Cardiac muscle cell (in vitro differentiated cells and primary cell): ENCODE measurements at places on chromosomes 12 and 14. TPM values are rescaled to one million over a fixed set of nuclear protein-coding genes. Genes with fewer than 3 reads are reported as not detected.
A peak's percentile ranks its signal among the peaks of the same experiment; 100 is the strongest.

TAS2R19 gene
- total RNA-seq, result 1.8 and 3.5 TPM in 2 replicates

GYS2 gene
- not detected in 2 replicates for total RNA-seq

TAS2R10 gene
- 1.2 and 1.9 TPM in 2 replicates for total RNA-seq

TEP1 gene
- 8.2 and 8.5 TPM in 2 replicates for total RNA-seq

ADAM21 gene
- 0.07 TPM in 1 of 2 replicates, not detected in the other for total RNA-seq

KERA gene
- not detected in 2 replicates for total RNA-seq

RAD9B gene
- 0.21 and 1.1 TPM in 2 replicates for total RNA-seq

CCDC197 gene
- not detected in 2 replicates for total RNA-seq

OAS2 gene
- not detected in 2 replicates for total RNA-seq

WASHC3 gene
- total RNA-seq, result 40.0 and 54.8 TPM in 2 replicates

HOXC4 gene
- not detected in 2 replicates for total RNA-seq

FBXW8 gene
- total RNA-seq, result 22.1 and 25.7 TPM in 2 replicates

GALNT4 gene
- total RNA-seq, result 2.5 and 4.0 TPM in 2 replicates

- no peaks in the 10 kb centered on the region for H3K36me3 ChIP-seq
- DNase-seq, result no peak
- no peak overlapping the region for H3K27ac ChIP-seq
- peaks cover 4% of the 10 kb centered on the region for H3K4me1 ChIP-seq
Observed at GRCh38 chr12:105831372-105831771, 307.4 kb downstream of the NUAK1 start.

DNA sequence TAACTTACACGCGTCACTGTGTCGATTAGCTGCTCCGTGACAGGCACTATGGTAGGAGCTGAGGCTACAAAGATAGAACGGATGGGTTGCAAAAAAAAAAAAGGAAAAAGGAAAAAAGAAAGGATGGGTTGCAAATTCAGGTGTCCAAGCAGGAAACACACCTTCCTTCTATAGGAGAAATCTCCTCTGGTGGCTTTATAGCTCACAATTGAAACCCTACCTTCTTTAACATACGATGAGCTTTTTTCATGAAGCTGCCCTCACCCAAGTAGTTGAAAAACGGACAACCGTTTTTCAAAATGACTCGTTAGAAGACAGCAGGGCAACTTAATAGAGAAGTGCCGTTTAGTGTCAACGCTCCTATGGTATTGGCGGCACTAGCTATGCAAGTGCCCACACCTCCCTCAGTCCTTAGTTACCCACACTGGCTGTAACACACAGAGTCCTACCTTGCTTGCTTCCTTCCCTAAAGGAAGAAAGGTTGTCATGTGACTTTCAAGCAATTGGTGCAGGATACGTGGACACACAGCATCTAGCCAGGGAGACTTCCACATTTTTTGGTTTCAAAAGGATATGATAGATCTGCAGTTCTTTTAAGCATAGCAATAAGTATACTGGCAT, 682 bp upstream of the TRIP11 start:
- H3K27me3 ChIP-seq, result no peaks in the 10 kb centered on the region
- peaks cover 12% of the 10 kb centered on the region for H3K4me1 ChIP-seq
- H3K36me3 ChIP-seq, result no peaks in the 10 kb centered on the region
- peak overlapping the region; percentile 100 for H3K27ac ChIP-seq
- H3K4me3 ChIP-seq, result peak overlapping the region; percentile 77

DNA sequence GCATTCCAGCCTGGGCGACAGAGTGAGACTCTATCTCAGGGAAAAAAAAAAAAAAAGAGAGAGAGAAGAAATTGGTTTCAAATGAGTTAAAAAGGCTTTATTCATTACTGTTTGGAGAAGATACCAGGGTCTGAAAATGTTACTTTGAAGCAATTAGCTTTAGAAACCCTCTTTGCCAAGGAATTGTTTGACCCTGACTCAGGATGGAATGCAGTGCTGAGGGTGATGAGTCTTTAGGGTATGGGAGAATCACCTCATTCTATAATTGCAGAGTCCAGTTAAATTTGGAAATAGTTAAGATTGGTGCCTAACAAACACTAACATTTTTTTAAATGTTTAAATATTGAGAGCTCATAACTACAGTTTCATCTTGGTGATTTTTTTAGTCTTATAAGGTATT, 13.3 kb downstream of the RAP1B start:
- H3K4me1 ChIP-seq, result no peaks in the 10 kb centered on the region
- DNase-seq, result peak; percentile 39
- no peak overlapping the region for H3K27ac ChIP-seq

DNA sequence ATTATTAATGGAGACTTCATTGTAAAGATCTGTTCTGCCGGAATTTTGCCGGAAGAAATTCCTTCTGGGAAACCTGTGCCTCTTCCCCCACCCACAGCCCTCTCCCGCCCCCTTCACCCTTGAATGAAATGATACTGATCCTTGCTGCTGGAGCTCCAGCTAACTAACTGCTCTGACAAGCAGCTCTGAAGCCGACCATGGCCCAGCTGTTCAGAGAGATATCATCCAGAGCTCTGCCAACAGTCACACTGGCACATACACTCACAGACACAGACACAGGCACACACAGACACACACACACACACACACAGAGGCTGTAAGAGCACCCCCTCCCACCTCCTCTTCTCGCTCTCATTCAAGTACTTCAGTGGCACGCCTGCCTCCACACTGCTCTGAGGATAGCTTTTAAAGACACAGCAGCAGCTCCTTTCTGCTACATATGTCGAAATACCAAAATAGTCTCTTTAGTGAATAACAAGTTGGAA, 88.6 kb downstream of the R3HDM2 start:
- H3K36me3 ChIP-seq, result no peaks in the 10 kb centered on the region
- H3K27ac ChIP-seq, result peak overlapping the region; percentile 72
- DNase-seq, result peak; percentile 72

GRCh38 chr12:99024191-99024590, 379.1 kb downstream of the APAF1 start:
- no peaks in the 10 kb centered on the region for H3K27me3 ChIP-seq
- DNase-seq, result no peak
- H3K27ac ChIP-seq, result no peak overlapping the region
- no peak overlapping the region for H3K4me3 ChIP-seq
- no peaks in the 10 kb centered on the region for H3K4me1 ChIP-seq

DNA sequence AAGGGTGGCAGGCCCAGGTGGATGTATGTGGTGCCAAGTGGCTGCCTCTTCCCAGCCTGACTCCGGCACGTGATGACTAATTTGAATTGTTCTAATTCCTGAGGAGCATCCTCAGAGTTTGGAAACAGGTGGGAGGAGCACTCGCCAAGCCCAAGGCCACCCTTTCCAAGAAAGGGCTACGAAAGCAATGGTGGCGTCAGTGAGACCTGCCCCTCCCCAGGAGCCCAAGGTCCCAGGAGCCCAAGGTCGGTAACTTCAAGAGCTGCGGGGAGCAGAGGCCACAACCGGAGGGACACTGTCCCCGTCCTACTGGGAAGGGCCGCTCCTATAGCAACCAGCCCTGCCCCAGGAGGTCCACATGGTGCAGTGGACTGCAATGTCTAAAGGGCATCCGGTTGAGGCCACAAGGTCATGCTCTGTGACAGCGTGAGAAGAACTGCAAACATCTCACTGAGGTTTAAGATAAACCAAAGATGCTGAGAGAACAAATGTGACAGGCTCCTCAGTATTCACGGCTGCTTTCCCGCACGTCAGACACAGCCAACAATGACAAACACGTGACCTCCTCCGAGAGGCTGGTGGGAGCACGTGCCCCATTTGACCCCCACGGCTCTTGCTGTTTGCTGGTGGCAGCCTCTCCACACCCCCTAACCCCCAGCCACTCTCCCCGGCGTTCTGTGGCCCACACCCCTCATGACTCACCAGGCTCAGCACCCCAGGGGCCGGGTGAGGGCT, 79.6 kb downstream of the ITPK1 start:
- H3K36me3 ChIP-seq, result no peaks in the 10 kb centered on the region
- H3K27me3 ChIP-seq, result no peaks in the 10 kb centered on the region
- H3K27ac ChIP-seq, result peak overlapping the region; percentile 83
- H3K4me3 ChIP-seq, result no peak overlapping the region
- DNase-seq, result peak; percentile 66

DNA sequence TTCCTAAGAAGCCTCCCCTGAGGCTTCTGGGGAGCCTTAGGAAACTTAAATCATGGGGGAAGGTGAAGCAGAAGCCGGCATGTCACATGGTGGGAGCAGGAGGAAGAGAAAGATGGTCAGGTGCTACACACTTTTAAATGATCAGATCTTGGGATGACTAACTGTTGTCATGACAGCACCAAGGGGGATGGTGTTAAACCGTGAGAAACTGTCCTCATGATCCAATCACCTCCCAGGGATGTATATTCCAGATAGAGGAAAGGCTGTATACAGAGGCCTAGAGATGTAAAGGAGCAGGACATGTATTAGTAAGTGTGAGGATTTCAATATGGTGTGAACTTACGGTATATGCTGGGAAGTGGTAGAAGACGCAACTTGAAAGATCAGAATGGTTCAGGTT, 121.1 kb downstream of the CAND1 start:
- H3K4me3 ChIP-seq, result no peak overlapping the region
- peaks cover 12% of the 10 kb centered on the region for H3K4me1 ChIP-seq
- no peaks in the 10 kb centered on the region for H3K27me3 ChIP-seq
- H3K27ac ChIP-seq, result no peak overlapping the region

- H3K4me1 ChIP-seq, result peaks cover 4% of the 10 kb centered on the region
- no peaks in the 10 kb centered on the region for H3K36me3 ChIP-seq
- DNase-seq, result peak; percentile 67
- H3K27ac ChIP-seq, result no peak overlapping the region
Observed at GRCh38 chr12:43241986-43242385, 310.0 kb downstream of the ADAMTS20 start.

DNA sequence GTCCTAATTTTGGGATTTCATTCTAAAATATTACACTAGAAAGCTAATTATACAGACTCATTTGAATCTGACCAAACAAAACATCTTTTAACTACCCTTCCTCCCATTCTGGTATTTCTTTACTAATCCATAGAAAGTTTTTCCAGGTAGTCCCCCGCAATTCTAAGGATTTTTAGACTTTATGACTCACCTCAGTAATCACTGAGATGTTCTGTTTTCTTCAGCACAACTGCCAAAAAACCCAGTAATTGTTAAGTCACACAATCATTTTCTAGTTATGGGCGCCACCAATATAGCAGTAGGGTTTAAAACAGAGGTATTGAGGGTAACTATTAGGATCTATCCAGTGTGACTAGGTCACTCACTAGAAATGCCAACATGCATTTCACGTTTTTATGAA, 1.6 kb upstream of the ARID4A start:
- H3K27me3 ChIP-seq, result no peaks in the 10 kb centered on the region
- peaks cover 26% of the 10 kb centered on the region for H3K36me3 ChIP-seq
- DNase-seq, result peak; percentile 22
- peaks cover 22% of the 10 kb centered on the region for H3K4me1 ChIP-seq

DNA sequence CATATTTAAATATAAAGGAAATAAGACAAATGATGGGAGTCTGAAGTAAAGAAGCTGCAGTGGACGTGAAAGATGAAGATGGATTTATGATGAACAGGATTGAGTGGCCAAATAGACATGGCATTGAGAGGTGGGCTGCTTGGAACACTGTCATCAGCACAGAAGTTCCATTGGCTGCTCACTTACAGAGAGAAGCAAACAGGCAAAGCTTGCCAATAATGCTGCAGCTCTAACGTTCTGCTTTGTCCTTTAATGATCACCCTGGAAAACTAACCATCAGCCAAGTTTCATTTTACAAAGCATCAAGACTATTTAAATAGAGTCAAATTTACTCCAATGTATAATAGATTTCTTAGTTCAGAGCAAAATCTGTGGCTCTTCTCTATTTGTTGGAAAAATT, 721.4 kb downstream of the TMTC2 start:
- H3K4me3 ChIP-seq, result no peak overlapping the region
- no peak for DNase-seq
- H3K4me1 ChIP-seq, result no peaks in the 10 kb centered on the region
- no peaks in the 10 kb centered on the region for H3K36me3 ChIP-seq
- H3K27ac ChIP-seq, result no peak overlapping the region

DNA sequence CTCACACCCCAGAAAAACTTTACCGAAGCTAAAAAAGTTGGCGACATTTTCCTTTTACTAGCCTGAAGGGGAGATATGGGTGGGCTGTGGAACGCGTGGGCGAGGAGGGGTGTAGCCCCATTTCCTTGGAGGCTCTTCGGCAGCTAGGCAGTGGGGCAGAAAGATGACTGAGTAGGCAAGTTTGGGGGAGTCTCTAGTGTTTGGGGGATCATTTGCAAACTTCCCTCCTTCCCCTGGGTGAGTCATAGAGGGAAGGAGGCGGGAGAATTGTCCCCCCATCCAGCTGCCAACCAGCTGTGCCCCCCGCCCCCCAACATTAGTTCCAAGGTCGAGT, 2.3 kb downstream of the GLI1 start:
- peak overlapping the region; percentile 46 for H3K4me3 ChIP-seq
- H3K36me3 ChIP-seq, result no peaks in the 10 kb centered on the region
- H3K27ac ChIP-seq, result no peak overlapping the region
- H3K4me1 ChIP-seq, result peaks cover 4% of the 10 kb centered on the region
- no peak for DNase-seq
